ENCODE measurements at places on chromosomes 5 and 9. TPM values are rescaled to one million over a fixed set of nuclear protein-coding genes. Genes with fewer than 3 reads are reported as not detected.

Gene PLAC8L1
- total RNA-seq: 2.5 TPM

Gene PRDM9
- not detected for total RNA-seq

Gene TMEM8B
- 1.8 TPM for total RNA-seq

DNA sequence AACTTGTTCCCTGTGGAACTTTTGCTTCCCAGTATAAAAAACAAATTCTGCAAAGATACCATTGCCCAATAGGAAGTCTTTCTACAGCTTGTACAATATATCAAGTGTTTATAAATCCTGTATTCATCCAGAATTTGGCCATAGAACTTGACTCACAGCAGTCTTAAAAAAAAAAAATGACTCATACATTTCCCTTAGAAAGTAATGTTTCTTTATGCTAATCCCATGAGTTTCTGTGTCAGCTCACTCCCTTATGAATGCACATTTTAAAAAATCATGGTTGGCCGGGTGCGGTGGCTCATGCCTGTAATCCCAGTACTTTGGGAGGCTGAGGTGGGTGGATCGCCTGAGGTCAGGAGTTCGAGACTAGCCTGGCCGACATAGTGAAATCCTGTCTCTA is 89.3 kb upstream of the DMRT1 start:
- peaks cover 78% of the 10 kb centered on the region for H3K4me1 ChIP-seq
- H3K27me3 ChIP-seq: peaks cover 4% of the 10 kb centered on the region
- no peak for DNase-seq
- no peaks in the 10 kb centered on the region for H3K36me3 ChIP-seq

- peaks cover 61% of the 10 kb centered on the region for H3K27me3 ChIP-seq
- H3K36me3 ChIP-seq: no peaks in the 10 kb centered on the region
- no peaks in the 10 kb centered on the region for H3K4me1 ChIP-seq
- DNase-seq: no peak
- no peak overlapping the region for H3K27ac ChIP-seq
These were observed 56.9 kb upstream of the COL15A1 start for GRCh38 chr9:98886691-98887229.

- H3K36me3 ChIP-seq: no peaks in the 10 kb centered on the region
- no peak for DNase-seq
- H3K27me3 ChIP-seq: peaks cover 9% of the 10 kb centered on the region
- H3K4me3 ChIP-seq: peak overlapping the region; percentile 84
- H3K4me1 ChIP-seq: peaks cover 20% of the 10 kb centered on the region
These were observed 947 bp upstream of the MARCHF3 start for GRCh38 chr5:127031147-127031862.

DNA sequence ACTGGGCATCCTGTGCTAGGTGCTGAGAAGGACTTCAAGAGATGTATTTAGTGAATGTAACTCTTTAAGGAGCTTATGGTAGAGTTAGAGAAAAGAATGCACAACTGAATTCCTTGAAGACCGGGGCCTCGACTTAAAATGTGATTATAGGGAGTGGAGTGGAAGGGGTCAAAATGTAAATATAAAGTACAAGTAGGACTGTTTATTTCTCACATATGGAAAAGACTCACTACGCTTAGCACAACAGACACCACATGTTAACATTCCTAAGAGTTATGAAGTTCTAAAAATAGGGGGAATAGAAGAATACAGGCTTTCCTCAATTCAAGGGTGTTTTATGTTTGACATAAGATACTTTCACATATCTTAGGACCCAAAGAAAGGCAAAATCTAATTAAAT is 117.8 kb upstream of the OSMR start:
- DNase-seq: no peak
- no peak overlapping the region for H3K27ac ChIP-seq
- no peaks in the 10 kb centered on the region for H3K36me3 ChIP-seq
- H3K4me1 ChIP-seq: no peaks in the 10 kb centered on the region
- no peak overlapping the region for H3K4me3 ChIP-seq

DNA sequence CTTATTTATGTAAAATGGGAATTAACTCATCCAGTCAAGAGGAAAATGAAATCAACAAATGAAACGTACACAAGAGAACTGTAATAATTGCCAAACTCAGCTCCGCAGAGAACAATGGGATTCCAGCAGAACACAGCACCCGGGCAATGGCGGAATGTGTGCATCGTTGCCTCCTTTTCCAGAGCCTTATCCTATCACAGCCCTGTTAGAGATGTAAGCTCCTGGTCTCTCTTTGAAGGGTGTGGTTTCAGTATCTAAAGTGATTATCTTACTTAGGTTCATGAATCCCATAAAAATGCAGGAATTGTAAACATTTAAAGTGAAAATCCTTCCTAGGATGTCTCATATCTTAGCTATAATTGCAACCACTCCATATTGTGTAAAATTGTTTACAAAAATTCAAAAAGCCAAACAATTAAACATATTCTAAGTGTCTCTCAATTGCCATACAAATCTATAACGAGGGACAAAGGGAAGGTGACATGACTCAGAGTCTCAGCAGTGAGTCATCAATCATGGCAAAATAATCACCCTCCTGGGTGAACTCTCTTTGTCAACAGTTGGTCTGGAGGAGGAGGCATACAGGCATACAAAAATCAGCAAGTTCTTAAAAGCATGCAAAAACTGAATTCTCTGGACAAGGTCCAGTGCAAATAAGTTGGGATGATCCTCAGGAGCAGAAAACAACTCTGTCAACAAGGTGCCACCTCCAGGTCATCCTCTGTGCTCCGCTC is 22.6 kb downstream of the SEMA5A start:
- H3K4me3 ChIP-seq: no peak overlapping the region
- no peaks in the 10 kb centered on the region for H3K27me3 ChIP-seq
- DNase-seq: no peak
- H3K36me3 ChIP-seq: no peaks in the 10 kb centered on the region

DNA sequence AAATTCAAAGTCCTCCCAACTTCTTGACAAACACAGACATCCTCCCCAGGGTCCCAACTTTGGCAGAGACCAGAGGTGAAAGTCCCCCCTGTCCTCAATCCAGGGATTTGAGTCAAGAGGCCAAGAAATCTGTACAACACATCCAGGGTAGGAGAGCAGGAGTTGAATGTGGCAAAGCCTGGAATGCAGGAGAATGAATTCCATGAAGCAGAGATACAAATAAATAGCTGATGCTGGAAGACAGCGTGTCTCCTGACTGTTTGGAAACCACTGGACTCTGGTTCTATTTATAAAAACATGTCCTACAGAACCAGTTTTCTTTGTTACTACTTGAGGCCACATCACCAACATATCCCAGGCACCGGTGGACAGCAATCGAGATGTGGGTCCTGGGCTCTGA is 43.7 kb upstream of the SLIT3 start:
- no peak for DNase-seq
- no peak overlapping the region for H3K27ac ChIP-seq
- no peak overlapping the region for H3K4me3 ChIP-seq
- H3K27me3 ChIP-seq: peaks cover 7% of the 10 kb centered on the region
- no peaks in the 10 kb centered on the region for H3K4me1 ChIP-seq
- no peaks in the 10 kb centered on the region for H3K36me3 ChIP-seq
